NCI-H2171 treated with DMSO at 0.1 percent for 48 hours (cell line): ENCODE measurements at places on chromosomes 7 and 10.

GRCh38 chr7:87934699-87935383 lies 790 bp downstream of the ADAM22 start:
- peak; percentile 67 for DNase-seq

DNA sequence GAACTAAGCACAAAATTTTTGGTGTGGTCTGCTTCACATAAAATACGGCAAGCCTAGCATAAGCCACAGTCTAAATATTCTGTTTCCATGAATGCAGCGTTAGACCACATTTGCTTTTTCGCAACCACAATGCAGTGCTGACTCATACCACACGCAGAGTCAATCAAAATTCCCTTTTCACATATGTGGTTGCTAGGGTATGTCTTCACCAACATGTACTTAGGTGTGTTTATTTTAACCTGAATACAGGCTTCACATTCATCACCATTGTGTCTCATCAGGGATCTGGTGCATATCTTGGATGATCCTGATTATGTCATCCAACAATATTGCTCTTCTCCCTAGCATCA lies 90.8 kb downstream of the CHN2 start:
- DNase-seq = no peak

- DNase-seq = no peak
Measured at GRCh38 chr7:96177353-96177752, 144.5 kb downstream of the SLC25A13 start.

GRCh38 chr10:108250936-108251620 lies 1086.6 kb upstream of the SORCS1 start:
- DNase-seq = no peak

DNA sequence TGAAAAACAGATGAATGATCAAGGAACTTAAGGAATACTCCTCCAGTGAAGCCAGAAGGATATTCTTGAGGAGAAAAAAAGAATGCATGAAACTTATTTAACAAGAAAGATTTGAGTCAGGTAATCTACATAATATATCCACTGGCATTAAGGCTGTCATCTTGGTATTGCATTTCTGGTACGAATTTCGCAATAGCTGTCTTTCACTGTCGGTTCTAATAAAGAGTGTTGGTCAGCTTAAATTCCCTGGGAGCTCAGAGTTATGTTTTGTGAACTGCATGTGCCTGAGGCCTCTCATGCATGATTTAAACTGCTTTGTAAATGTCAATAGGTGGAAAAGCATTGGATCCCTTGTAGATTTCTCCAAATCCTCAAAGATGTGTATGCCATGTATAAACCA lies 565.3 kb upstream of the GALNT17 start:
- DNase-seq = no peak

DNA sequence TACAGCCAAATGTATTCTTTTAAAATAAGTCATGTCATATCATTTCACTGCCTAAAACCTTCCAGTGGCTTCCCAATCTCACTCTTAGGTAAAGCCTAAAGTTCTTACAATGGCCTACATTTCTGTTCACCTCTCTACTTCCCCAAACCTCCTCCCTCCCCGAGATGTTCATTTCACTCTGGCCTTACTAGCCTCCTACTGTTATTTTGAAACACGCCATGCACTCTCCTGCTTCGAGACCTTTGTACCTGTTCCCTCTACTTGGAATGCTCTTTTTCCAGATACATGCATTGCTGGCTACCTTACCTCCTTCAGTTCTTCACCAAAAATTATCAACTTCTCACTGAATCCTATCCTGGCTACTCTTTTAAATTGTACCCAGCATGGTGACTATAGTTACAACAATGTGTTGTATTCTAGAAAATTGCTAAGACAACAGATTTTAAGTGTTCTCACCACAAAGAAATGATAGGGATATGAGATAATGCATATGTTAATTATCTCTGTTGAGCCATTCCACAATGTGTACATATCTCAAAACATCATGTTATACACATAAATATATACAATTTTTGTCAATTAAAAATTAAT lies 50.6 kb upstream of the STRIP2 start:
- no peak for DNase-seq

DNA sequence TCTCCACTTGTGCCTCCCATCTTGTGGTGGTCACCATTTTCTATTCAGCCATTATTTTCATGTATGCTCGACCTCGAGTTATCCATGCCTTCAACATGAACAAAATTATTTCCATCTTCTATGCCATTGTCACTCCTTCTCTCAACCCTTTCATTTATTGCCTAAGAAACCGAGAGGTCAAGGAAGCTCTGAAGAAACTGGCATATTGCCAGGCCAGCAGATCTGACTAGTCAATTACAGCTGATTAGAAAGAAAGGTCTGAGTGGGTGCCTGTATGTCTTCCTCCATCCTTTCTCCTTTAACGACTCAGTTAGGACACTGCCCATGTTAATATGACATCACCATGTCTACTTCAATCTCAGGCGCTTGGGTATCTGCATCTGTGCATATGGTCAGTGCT lies 4.6 kb downstream of the OR6B1 start:
- DNase-seq = no peak

GRCh38 chr10:104092749-104093148 lies 7.1 kb upstream of the COL17A1 start:
- DNase-seq = no peak

DNA sequence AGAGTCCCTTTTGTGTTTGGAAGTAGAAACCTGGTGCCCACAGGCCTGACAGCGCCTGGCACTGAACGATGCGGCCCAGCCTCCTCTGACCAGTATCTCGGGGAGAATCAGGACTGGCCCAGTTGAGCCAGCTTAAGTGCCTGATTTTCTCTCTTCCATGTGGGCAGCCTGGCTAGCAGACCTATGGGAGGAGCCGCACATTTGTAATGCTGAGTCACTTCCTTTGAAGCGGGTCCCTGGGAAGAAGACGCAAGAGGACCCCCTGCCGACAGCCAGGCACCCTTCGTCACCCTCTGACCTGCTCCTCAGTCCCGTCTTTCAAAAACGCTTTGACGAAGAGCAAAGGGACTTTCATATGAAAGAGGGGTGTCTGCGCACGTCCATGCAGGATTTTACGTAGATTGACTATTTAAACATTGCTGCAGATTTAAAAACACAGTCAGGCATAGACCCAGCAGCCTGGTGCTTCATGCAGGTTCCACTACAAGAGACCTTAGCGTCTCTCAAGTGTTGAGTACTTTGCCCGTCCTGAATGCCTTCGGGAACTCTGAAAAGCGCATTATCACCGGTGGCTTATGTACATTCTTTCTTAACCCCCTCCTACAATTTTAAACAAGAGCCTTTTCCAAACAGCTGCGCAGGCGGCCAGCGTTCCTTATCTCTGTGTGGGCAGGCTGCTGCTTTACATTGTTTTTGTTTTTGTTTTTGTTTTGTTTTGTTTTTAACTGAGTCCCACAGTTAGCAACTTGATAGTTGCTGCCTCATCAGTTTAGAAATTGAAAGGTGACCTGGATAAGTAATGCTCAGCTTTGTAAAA lies 36.5 kb upstream of the AP5Z1 start:
- DNase-seq = no peak

DNA sequence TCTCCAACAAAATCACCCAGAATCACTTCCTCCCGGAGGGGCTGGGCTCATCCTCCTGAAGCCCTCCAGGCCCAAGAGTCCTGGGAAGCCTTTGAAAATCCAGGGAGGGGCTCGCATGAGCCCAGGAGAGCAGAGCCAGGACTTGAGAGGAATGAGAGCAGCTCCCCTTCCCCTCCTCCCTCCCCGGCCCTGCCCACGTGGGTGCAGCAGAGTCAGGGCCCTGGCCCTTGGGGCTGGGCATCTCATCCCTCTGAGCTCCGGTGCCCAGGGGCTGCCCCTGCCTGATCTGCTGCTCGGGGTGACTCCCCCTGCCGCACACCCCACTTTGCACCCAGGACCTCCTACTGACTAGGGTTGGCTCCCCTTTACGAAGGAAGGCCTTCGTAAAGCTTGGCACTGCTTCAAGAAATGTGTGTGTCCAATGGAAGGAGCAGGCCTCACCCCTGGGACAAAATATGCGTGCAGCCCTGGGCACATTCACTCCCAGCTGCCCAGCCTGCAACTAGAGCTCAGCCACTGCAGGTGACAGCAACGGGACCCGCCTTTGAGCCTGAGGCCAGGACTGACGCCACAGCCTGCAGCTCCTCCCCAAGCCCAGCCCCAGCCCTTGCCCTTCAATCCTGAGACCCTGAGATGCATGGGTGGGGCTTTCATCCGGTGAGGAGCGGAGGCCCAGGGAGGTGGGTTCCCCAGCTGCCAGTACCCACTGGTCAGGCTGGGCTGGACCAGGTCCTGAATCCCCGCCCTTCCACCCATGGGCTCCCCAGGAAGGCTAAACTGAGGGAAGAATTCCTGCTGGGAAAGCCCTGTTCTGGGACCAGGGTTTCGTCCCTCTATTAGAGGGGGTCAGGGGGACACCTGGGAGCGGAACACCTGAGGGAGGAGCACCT lies 21.8 kb downstream of the PWWP2B start:
- no peak for DNase-seq

- DNase-seq = no peak
Measured at GRCh38 chr10:14564268-14564744, 210.4 kb downstream of the FAM107B start.

GRCh38 chr10:97182288-97182990 lies 3.3 kb downstream of the SLIT1 start:
- DNase-seq = no peak

GRCh38 chr7:66626331-66626934 lies 2.2 kb upstream of the KCTD7 start:
- DNase-seq = no peak

- DNase-seq = no peak
Measured at GRCh38 chr7:29946428-29947186, 43.0 kb downstream of the SCRN1 start.

DNA sequence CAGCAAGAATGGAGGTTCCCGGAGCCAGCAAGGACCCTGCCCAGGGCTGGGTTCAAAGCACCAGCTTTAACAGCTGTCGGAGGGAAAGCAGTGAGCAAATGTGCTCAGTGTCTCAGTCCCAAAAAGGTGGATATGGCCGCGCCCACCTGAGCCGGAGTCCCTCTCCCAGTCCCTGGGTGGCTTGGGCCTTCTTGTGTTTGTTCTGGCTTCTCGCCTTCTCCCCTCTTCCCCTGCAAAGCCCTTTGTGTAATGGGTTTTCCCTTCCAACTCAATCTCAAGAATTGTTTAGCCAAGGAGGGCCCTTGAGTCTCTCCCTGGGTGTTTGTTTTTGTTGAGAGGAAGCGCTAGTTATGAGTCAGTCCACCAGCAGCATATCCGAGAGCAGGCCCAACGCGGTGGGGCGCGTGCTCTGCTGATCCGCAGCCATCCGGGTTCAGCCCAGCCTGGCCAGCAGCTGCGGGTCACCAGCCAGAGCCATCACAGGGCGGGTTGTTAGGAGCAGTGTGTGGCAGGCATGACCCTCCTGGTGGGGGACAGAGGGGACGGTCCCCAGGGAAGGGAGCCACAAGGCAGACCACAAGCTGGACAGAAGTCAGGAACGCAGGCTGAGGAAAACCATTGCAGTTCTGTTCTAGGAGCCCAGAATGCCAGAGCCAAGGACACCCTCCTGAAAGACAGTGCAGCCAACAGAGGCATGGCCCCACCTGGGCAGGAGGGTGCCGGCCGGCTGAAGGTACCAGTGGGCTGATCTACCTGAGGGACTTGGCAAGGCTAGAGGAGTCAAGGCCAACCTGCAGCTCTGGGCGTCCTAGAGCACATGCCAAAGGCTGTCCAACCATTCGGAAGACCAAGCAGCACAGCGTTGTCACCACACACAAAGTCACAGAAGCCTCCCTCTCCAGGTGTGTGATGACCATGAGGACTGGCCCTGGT lies 21.3 kb downstream of the CALML3 start:
- no peak for DNase-seq

GRCh38 chr10:17835688-17836087 lies 26.5 kb downstream of the MRC1 start:
- no peak for DNase-seq

DNA sequence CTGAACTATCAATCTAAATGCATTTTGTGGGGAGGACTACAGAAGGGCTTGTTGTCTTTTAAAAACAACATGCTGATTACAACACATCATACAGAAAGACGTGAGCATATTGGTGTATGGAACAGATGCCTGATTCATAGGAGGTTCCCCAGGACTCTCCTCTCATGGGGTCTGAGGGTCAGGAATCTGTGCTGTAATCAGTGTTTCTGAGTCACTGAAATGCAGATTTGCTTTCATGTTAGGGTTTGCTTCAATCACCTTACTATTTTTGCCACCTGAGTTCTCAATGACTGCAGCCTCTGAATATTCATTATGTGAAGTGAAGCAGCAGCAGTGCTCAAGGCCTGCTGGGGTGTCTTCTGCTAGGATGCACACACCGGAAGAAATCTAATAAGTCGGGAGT lies 550 bp upstream of the ANK3 start:
- DNase-seq = peak; percentile 83

GRCh38 chr7:6307762-6308161 lies 35.3 kb upstream of the CYTH3 start:
- no peak for DNase-seq

- no peak for DNase-seq
Measured at GRCh38 chr7:21603972-21604749, 61.3 kb downstream of the DNAH11 start.

DNA sequence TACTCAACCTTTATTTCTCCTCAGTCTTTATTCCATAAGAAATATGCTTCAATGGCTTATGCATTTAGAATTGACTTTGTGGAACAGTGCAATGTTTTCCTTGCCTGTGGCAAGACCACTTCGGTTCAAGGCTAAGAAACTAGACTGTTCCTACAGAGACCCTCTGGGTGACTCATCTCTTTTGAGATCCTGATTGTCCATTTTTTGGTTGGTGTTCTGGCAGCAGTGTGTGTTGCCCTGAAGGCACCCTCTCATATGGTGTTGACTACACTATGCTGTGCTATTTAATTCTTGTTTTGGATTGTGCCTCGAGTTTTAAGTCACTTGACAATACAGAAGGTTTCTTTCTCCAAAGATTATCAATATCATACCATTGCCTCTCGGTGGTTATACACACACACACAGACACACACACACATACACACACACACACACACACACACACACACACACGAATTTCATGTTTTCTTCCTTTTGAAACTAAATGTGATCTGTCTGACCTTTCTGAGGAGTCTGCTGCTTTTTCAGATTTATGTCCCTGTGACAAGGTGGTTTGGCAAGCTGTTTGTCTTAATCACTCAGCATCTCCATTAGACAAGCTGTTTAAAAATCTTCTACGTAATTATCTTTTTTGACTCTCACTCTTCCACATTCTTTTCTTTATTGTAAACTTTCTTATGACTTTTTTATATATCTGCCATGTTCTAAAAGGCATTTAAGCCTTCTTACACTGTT lies 187.2 kb downstream of the VTI1A start:
- no peak for DNase-seq
